ENCODE measurements at places on chromosomes 1 and 21. TPM values are rescaled to one million over a fixed set of nuclear protein-coding genes. Genes with fewer than 3 reads are reported as not detected.
A peak's percentile ranks its signal among the peaks of the same experiment; 100 is the strongest.

Gene AADACL3
- not detected for total RNA-seq

Gene FCRLA
- not detected for total RNA-seq

- DNase-seq: peak; percentile 90
- no peaks in the 10 kb centered on the region for H3K27me3 ChIP-seq
- no peak overlapping the region for H3K4me3 ChIP-seq
These were observed 254.9 kb downstream of the RHOU start for GRCh38 chr1:228989992-228990827.

GRCh38 chr1:153363641-153364040 is 6.0 kb downstream of the S100A9 start:
- no peak for DNase-seq
- no peaks in the 10 kb centered on the region for H3K36me3 ChIP-seq
- H3K4me3 ChIP-seq: no peak overlapping the region
- H3K4me1 ChIP-seq: no peaks in the 10 kb centered on the region
- no peaks in the 10 kb centered on the region for H3K27me3 ChIP-seq

DNA sequence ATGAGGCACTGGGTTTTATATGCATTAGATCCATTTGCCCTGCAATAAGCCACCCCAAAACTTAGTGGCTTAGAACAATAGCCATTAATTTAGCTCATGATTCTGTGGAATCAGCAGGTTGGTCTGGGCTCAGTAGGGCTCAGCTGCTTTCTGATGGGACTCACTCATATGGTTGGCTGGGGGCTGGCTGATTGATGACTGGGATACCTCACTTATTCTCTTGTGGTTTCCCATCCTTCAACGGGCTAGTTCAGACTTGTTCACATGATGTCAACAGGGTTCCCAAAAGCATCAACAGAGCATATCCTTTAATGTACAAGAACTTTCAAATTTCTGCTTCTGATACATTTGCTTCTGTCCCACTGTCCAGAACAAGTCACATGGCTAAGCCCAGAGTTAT is 43.2 kb downstream of the DNM3 start:
- no peak overlapping the region for H3K27ac ChIP-seq
- no peaks in the 10 kb centered on the region for H3K36me3 ChIP-seq
- H3K4me1 ChIP-seq: no peaks in the 10 kb centered on the region
- no peak for DNase-seq

Gene KCNN3
- total RNA-seq: 5.6 TPM
